Effector memory CD8-positive, alpha-beta T cell (primary cell): ENCODE measurements at places on chromosomes 7 and 10.
A peak's percentile ranks its signal among the peaks of the same experiment; 100 is the strongest.

GRCh38 chr10:68955355-68955831, 577 bp upstream of the DDX21 start:
- DNase-seq: no peak
- peak overlapping the region; percentile 100 for H3K27ac ChIP-seq
- peaks cover 32% of the 10 kb centered on the region for H3K4me1 ChIP-seq
- peak overlapping the region; percentile 95 for H3K4me3 ChIP-seq
- H3K27me3 ChIP-seq: no peaks in the 10 kb centered on the region

DNA sequence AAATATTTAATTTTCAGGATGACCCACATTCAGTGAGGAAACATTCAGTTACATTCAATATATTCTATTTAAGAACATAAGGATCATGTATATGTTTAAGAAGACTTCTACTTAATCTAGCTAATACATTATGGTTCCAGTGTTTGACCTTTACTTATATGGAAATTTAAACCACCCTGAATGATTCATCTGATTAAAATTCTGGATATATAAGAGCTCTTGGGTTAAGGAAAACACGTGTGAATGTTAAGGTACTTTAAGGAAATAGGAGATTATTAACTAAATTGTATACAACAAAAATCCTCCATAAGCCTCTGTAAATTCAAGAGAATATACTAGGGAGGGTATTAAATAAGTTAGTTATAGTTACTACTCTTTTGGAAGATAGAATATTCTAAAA, 40.9 kb downstream of the HDAC9 start:
- no peak for DNase-seq
- no peak overlapping the region for H3K4me3 ChIP-seq
- no peaks in the 10 kb centered on the region for H3K27me3 ChIP-seq
- H3K36me3 ChIP-seq: no peaks in the 10 kb centered on the region
- H3K27ac ChIP-seq: no peak overlapping the region
- no peaks in the 10 kb centered on the region for H3K4me1 ChIP-seq

- peak; percentile 26 for DNase-seq
- H3K27ac ChIP-seq: peak overlapping the region; percentile 29
- H3K36me3 ChIP-seq: no peaks in the 10 kb centered on the region
Measured at GRCh38 chr10:101397140-101397539, 43.2 kb downstream of the BTRC start.

DNA sequence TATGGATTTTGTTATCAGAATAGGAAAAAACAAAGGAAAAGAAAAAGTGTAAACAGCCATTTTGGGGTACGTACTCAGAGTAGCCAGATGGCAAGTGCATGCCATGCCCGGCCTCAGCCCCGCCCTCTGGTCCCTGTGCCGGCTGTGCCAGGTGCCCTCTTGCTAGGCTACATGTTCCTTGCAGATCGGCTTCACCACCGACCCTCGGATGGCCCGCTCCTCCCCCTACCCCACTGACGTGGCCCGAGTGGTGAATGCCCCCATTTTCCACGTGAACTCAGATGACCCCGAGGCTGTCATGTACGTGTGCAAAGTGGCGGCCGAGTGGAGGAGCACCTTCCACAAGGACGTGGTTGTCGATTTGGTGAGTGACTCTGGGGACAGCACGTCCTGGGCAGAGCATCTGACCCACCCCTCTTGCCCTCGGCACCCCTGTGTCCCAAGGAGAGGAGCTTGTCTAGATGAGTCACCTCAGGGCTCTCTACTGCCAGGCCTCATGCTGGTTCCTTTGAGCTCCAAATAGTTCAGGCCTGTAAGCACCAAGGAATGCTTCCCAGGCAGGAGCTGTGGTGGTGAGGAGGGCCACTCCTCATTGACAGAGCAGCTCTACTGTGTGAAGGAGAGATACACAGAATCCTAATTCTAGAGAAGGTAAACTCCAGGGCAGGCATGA, 54.9 kb upstream of the ZMIZ2 start:
- H3K27ac ChIP-seq: peak overlapping the region; percentile 80
- peaks cover 86% of the 10 kb centered on the region for H3K36me3 ChIP-seq
- no peak overlapping the region for H3K4me3 ChIP-seq
- peaks cover 2% of the 10 kb centered on the region for H3K4me1 ChIP-seq

GRCh38 chr7:2496375-2496774, 20.2 kb upstream of the GRIFIN start:
- H3K27ac ChIP-seq: no peak overlapping the region
- H3K4me1 ChIP-seq: no peaks in the 10 kb centered on the region
- no peak for DNase-seq
- peaks cover 12% of the 10 kb centered on the region for H3K36me3 ChIP-seq

GRCh38 chr7:134547397-134548054, 1.4 kb upstream of the AKR1B15 start:
- peaks cover 3% of the 10 kb centered on the region for H3K4me1 ChIP-seq
- peak; percentile 33 for DNase-seq
- H3K27me3 ChIP-seq: peaks cover 62% of the 10 kb centered on the region

- H3K27me3 ChIP-seq: no peaks in the 10 kb centered on the region
- no peak overlapping the region for H3K27ac ChIP-seq
- DNase-seq: no peak
Measured at GRCh38 chr7:113921363-113921762, 2.6 kb upstream of the PPP1R3A start.

DNA sequence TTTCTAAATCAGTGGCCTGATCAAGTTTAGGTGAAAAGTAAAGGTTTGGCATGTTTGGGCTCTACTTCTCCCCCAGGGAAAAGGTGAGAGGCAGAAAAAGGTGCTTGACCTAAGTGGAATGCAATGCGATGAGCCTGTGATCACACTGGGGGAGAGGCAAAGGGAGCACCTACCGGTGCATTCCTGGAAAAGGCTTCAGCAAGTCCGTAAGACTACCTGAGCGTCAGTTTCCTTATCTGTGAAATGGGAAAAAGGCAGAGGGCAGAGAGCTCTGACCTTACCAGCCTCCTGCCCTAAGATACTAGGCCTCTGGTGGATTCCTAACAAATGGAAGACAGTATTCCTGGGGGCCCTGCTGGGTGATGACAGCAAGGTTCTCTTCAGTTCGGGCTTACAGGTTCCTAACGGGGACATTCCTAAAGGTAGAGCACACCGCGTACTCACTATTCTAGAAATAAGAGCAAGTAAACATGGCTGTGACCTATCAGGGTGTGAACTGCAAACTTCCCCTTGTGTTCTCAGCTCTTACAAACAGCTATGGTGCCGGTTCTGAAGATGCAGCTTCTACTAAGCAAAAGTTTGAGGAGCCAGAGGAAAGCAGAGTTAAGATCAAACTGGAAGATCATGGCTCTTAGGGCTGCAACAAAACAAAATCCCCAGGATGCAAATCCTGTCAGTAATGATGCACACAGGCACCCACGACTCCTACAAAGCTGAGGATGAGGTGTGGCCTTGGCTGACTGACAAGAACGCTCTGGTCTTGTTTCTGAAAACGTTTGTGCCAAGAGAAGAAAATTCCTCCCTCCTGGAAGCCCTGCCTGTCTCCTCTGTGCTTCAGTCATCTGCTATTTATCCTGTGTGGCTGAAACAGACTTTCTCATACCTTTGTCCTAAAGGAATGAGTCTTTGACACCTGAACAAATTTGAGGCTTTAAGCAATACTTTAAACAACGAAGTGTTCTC, 13.3 kb upstream of the ACSL5 start:
- DNase-seq: no peak
- no peak overlapping the region for H3K4me3 ChIP-seq
- H3K36me3 ChIP-seq: peaks cover 3% of the 10 kb centered on the region
- H3K27ac ChIP-seq: no peak overlapping the region
- H3K4me1 ChIP-seq: no peaks in the 10 kb centered on the region
- H3K27me3 ChIP-seq: no peaks in the 10 kb centered on the region

- no peak for DNase-seq
- peak overlapping the region; percentile 2 for H3K27ac ChIP-seq
- H3K4me1 ChIP-seq: peaks cover 2% of the 10 kb centered on the region
- peaks cover 74% of the 10 kb centered on the region for H3K36me3 ChIP-seq
Measured at GRCh38 chr10:90890347-90890746, 18.6 kb downstream of the RPP30 start.

GRCh38 chr10:121983852-121984251, 5.1 kb upstream of the TACC2 start:
- no peaks in the 10 kb centered on the region for H3K36me3 ChIP-seq
- H3K27ac ChIP-seq: no peak overlapping the region
- H3K4me3 ChIP-seq: no peak overlapping the region
- no peaks in the 10 kb centered on the region for H3K4me1 ChIP-seq
- DNase-seq: no peak

GRCh38 chr10:97849103-97849686, 448 bp upstream of the GOLGA7B start:
- DNase-seq: no peak
- peaks cover 34% of the 10 kb centered on the region for H3K4me1 ChIP-seq
- peaks cover 3% of the 10 kb centered on the region for H3K36me3 ChIP-seq

GRCh38 chr10:23643111-23643780, 204.4 kb downstream of the OTUD1 start:
- H3K4me3 ChIP-seq: no peak overlapping the region
- no peak for DNase-seq
- H3K4me1 ChIP-seq: no peaks in the 10 kb centered on the region
- no peak overlapping the region for H3K27ac ChIP-seq
- no peaks in the 10 kb centered on the region for H3K27me3 ChIP-seq

GRCh38 chr7:85600395-85600794, 413.5 kb upstream of the SEMA3D start:
- H3K4me3 ChIP-seq: no peak overlapping the region
- no peak for DNase-seq
- no peaks in the 10 kb centered on the region for H3K36me3 ChIP-seq

GRCh38 chr10:61342858-61343572, 110.2 kb downstream of the TMEM26 start:
- no peaks in the 10 kb centered on the region for H3K4me1 ChIP-seq
- no peaks in the 10 kb centered on the region for H3K36me3 ChIP-seq
- peak overlapping the region; percentile 55 for H3K27ac ChIP-seq
- peak overlapping the region; percentile 9 for H3K4me3 ChIP-seq
- DNase-seq: no peak
- no peaks in the 10 kb centered on the region for H3K27me3 ChIP-seq

DNA sequence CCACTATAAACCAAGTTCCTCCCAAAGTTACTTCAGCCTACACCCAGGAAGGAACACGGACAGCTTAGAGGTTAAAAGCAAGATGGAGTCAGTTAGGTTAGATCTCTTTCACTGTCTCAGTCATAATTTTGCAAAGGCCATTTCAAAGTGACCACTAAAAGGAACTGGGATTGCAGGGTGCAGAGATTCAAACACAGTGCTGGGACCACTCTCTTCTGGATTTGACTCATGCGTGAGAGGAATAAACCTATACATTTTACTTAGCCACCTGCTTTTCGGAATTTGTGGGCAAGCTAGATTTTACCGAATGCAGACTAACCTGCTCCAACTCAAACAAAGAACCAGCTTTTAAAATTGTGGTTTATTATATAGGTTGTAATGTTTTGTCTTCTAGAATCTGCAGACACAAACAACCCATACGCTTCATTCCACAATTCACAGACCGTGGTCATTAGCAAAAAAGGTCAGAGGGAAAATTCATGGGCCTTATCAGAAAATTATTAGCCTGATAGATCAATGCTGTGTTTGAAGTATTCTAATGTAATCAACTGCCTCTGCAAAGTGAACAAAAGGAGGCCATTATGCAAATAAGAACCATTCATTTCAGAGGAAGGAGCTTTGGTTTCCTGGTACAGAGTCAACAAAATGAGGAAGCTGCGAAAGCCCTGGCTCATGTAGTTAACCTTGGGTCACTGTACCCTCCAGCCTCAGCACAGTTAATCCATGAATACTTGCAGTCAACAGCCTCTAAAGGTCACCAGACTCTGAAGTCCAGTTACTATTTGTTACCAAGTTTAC, 342.7 kb upstream of the KLF6 start:
- peaks cover 13% of the 10 kb centered on the region for H3K4me1 ChIP-seq
- H3K27me3 ChIP-seq: no peaks in the 10 kb centered on the region
- no peaks in the 10 kb centered on the region for H3K36me3 ChIP-seq
- no peak for DNase-seq
- no peak overlapping the region for H3K4me3 ChIP-seq
- H3K27ac ChIP-seq: no peak overlapping the region

DNA sequence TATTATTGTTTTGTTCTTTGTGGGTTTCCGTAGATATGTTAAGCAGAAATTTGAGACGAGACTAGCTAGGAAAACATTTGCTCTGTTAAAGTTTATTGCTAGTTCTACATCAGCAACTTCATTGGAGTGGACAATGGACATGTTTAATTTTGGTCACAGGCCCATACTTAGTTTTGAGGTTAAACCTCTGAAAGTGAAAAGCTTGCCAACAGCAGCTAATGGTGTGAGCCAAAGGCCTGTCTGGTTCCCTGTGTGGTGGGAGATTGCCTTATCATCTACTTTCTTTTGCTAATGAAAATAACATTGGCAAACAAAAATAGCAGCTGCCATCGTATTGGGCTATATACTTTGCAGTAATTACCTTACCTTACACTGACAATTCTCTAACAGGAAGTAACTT, 388.4 kb upstream of the FZD8 start:
- no peaks in the 10 kb centered on the region for H3K27me3 ChIP-seq
- H3K36me3 ChIP-seq: no peaks in the 10 kb centered on the region
- no peak for DNase-seq
- no peak overlapping the region for H3K27ac ChIP-seq
- no peak overlapping the region for H3K4me3 ChIP-seq

DNA sequence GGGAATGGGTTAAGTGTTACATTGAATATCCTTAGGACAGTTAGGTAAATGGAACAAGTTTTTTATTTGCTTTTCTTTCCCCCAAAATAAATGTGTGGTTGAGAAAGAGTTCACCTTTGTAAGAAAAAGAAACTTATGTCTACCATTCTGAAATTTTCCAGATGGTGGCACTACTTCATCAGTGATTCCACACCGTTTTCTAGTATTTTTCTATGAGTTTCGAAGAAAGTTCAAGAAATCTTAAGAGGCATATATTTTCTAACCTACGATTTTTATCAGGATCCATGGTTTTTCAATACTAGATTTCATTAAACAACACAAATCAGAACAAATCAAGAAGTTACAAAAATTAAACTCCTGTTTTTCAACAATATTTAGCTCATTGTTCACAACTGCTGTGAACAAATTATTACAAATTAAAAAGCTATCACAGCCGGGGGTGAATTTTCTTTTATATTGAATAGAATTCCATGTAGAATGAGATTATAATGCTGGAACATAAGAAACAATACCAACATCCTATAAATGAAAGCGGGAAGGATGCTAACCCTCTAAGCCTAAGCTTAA, 163.1 kb upstream of the NPVF start:
- H3K4me1 ChIP-seq: no peaks in the 10 kb centered on the region
- no peak overlapping the region for H3K4me3 ChIP-seq
- peaks cover 33% of the 10 kb centered on the region for H3K27me3 ChIP-seq
- no peaks in the 10 kb centered on the region for H3K36me3 ChIP-seq
- no peak overlapping the region for H3K27ac ChIP-seq
